ENCODE measurements at places on chromosomes 1 and 21.

DNA sequence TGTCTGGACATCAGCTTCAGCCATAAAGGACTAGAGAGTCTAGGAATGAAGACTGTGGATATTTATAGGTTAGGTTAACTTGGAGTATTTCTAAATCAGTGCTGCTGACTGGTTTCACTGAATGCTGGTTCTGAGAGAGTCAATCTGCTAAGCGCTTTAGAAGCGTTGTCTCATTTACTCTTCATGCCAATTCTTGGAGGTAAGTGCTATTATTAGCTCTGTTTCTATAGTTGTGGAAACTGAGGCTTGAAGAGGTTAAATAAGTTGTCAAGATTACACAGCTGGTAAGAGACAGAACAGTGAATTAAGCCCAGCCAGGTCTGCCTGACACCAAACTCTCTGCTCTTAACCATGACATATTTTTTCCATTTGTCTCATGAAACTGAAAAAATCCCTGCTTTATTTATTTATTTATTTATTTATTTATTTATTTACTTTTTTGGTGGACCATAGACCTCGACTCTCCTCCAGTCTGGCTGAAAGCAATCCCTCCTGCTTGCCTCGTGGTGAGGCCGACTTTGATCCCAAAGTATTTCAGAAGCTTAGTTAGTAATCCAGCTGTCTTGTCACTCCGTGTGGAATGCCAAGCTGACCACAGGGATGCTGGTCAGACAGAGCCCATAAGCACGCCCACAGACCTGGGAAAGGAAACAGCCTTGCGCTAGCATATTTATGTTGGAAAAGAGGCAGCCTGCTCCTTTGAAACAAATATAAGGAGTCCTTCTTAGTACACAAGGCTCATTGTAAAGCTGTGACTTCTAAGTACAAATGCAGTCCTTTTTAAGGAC is 16.9 kb downstream of the NTMT2 start:
- peak; percentile 37 for DNase-seq

- DNase-seq: no peak
These were observed 24.2 kb downstream of the WNT9A start for GRCh38 chr1:227923353-227924167.

GRCh38 chr1:87956072-87956471 is 627.4 kb downstream of the LMO4 start:
- no peak for DNase-seq

GRCh38 chr1:47252795-47253194 is 20.8 kb upstream of the TAL1 start:
- no peak for DNase-seq

GRCh38 chr1:228100822-228101613 is 2.1 kb downstream of the C1orf35 start:
- no peak for DNase-seq

DNA sequence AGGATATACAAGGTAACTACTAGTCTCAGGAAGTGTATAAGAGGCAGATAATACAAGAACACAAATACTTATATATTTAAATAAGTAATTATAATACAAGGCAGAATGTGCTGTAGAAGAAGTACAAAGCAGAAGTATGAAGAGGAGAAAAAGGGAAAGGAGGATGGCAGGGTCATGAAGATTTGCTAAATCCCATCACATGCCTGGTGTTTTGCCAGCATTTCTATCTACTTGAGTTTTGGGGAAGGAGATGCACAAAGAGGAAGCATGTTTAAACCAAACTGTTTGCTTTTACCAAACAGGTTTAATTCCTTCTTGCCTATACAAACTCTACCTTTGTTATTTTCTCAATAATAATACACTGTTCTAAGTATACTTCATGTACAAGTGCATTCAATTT is 60.9 kb upstream of the PODN start:
- no peak for DNase-seq

DNA sequence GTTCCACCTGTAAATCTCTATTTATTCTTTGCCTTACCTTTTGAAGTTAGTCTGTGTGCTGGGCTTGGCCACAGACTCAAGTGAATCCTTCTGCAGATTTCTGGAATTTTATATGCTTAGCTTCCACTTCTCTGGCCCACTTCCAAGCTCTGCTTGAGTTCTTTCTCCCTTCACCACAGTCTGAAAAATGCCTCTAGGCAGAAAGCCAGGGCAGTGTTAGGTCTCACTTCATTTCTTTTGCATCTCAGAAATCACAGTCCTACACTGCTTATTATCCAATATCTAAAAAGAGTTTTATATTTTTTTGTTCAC is 48.9 kb downstream of the INKA2 start:
- DNase-seq: peak; percentile 73

- no peak for DNase-seq
These were observed 3.0 kb downstream of the SLC19A1 start for GRCh38 chr21:45539046-45539795.

GRCh38 chr1:19204446-19205266 is 5.4 kb downstream of the UBR4 start:
- DNase-seq: no peak

GRCh38 chr1:20587661-20588053 is 1.2 kb upstream of the CDA start:
- DNase-seq: no peak

GRCh38 chr1:209889077-209889418 is 49.0 kb upstream of the SYT14 start:
- no peak for DNase-seq

GRCh38 chr1:236830560-236830959 is 35.5 kb downstream of the MTR start:
- DNase-seq: no peak

DNA sequence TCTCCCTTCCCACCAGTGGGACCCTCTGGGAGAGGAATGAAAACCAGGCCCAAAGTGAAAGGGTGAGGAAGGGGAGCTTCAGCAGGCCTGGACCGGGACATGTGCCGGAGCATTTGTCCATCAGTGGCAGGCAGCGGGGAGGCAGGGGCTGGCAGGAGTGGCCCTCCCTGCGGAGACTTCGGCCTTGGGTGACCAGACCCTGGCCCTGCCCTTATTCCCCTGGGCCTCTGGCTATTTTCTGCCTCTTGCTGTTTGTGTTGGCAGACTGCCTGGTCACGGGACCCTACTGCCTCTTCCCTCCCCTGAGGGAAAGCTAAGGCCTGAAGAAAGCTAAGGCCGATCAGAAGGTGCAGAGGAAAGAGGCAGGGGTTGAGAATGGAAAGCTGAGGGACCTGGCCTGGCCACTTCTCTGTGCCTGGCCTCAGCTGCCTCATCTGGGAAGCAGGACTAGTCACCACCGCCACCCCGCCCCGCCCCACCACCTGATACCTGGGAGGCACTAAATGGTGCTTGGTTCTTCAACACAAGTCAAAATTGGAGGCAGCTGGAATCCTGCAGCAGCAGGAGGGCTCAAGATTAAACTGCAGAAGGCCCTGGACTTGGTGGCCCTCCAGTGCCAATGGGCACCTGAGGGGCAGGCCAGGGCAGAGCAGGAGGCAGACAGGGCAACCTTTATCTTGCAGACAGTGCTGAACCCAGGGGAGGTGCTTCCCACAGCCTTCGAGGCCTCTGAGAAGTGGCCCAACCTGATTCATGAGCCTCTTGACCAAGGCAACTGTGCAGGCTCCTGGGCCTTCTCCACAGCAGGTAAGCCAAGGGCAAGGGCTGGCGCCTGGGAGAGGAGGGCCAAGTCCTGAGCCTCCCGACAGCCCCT is 7.9 kb downstream of the TINAGL1 start:
- peak; percentile 85 for DNase-seq

DNA sequence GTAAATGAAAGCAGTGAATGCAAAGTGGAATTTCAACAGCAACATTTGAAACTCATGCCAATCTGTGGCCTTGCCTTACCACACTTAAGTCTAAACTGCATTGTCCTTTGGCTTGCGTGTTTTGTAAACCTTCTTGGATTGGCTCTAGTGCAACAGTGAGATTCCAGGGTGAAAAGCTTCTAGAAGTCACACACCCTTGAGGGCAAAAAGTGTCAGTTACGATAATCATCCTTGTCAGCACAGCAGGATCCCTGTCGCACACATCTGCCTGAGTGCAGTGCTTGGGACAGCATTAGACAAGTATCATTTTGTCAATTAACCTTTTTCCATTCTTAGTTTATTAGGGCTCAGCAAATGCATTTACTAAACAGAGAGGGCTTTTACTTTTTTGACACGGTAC is 243.4 kb upstream of the PTBP2 start:
- no peak for DNase-seq

DNA sequence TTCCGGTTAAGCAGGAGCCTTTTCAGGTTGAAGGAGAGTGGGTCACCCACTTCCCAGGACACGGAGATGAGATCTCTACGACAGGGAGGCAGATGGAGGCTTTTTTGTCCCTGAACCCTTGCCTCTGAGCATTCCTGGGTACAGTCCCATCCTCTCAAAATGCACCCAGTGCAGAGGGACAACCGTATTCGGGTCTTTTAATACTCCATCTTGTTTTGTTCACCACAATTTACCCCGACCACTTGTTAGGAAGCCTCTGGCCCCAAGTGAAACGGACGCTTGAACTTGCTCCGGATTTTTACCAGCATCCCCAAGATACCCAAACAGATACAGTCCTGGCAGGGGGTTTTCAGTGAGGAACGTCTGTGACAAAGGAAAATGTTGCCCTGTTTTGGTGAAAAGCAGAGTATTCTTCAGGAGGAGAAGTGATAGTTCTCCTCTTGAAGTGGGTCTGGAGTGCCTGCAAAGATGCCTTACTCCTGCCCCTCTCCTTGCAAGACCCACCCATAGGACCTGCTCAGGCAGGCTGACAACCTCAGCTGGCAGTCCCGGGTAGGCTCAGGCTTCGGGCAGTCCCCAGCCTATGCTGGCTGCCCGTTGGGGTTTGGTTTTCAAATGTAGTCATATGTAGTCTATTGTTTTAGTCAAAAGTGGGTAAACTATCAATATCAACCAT is 669 bp upstream of the ARL8A start:
- no peak for DNase-seq

DNA sequence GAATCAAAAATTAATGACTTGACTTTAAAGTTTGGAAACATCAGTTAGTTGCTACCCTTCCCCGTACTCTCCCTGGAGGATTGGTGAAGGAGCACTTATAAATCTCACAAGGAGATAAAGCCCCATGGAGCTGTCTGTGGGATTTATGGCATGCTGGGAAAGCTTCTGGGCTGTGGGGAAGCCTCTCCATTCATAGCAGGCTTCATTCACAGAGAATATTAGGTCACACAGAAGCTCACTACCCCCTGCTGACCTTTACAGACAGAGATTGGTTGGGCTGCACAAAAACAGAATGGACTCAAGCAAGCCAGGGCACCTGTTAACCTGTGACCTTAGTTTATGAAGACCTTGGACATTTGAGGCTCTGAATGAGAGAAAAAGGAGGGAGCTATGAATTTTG is 32.1 kb downstream of the RGL1 start:
- DNase-seq: no peak

- no peak for DNase-seq
These were observed 70.7 kb downstream of the DEGS1 start for GRCh38 chr1:224253721-224254120.

GRCh38 chr1:54853096-54853792 is 33.8 kb downstream of the DHCR24 start:
- no peak for DNase-seq

- no peak for DNase-seq
These were observed 14.9 kb downstream of the TTC34 start for GRCh38 chr1:2786329-2787162.

DNA sequence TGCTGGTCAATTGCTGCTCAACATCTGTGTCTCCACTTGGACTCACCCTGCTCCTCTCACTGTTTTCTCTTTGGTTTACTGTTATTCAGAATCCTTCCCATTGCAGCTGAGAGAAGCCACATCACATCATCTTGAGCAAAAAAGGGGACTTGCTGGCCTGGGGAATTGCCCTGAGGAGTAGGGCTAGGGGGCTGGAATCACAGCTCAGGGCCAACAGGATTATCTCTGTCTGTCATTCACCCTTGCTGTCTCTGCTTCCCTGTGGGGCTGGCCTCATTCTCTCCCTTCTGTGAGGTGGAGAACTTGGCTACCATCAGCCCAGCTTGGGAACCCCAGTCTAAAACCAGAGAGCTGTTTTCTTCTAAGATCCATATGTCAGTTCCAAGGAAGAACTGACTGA is 140.7 kb upstream of the WNT4 start:
- DNase-seq: no peak

GRCh38 chr1:214801191-214801590 is 198.2 kb downstream of the CENPF start:
- DNase-seq: no peak

- no peak for DNase-seq
These were observed 1136.4 kb downstream of the MRPL39 start for GRCh38 chr21:24470852-24471251.

GRCh38 chr1:166544561-166544960 is 294.7 kb upstream of the POGK start:
- DNase-seq: no peak

- no peak for DNase-seq
These were observed 12.5 kb downstream of the TRAF3IP3 start for GRCh38 chr1:209768354-209768774.

GRCh38 chr1:218459450-218459849 is 114.3 kb downstream of the TGFB2 start:
- DNase-seq: no peak

GRCh38 chr1:220751111-220751510 is 3.0 kb downstream of the MTARC2 start:
- DNase-seq: no peak

DNA sequence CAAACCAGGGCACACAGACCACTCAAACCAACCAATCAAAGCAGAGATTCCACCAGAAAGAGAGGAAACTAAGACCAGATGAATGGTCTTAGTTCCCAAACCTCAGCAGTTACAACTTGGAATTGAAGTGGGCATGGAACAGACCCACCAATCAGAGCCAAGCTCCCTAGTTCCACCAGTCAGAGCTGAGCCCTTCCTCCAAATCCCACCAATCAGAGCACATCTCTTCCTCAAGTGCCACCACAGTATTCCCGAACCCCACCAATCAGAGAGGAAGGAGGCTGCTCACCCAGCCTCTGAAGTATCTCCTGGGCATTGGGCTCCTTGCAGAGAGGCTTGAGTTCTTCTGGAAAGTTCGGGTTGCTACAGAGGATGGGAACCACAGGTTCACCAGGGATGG is 1.4 kb downstream of the GUCA2A start:
- DNase-seq: no peak

DNA sequence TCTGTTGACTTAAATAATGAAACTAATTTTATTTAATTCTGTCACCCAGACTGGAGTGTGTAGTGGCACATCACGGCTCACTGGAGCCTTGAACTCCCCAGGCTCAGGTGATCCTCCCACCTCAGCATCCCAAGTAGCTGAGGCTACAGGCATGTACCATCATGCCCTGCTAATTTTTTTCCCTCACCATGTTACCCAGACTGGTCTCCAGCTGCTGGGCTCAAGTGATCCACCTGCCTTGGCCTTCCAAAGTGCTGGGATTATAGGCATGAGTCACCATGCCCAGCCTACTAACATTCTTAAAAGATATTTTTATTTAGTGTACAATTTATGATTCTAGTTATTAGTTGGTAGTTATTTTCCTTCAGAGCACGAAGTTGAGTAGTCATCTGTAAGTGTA is 49.5 kb downstream of the NRDC start:
- DNase-seq: no peak

DNA sequence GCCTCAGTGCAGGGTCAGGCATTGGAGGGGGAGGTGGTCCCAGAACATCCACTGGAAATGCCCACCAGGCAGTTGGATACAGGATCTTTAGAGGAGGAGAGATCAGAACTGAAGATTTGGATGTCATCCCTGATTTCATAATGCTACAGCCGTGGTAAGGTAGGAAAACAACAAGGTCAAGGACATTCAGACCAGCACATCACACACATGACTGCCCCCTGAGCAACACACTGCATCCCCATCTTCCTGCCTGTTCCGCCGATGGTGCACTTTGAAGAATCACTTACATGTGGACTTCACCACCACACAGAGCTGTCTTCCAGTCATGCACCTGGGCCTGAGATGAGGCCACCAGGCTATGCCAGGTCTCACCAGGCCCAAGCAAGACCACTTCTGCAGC is 16.7 kb downstream of the KIAA1614 start:
- DNase-seq: no peak

GRCh38 chr1:228039006-228039903 is 32.5 kb downstream of the WNT3A start:
- no peak for DNase-seq

All from renal pelvis (tissue), 12 donors.